ENCODE measurements at places on chromosomes 4 and X. TPM values are rescaled to one million over a fixed set of nuclear protein-coding genes. Genes with fewer than 3 reads are reported as not detected.

ARMCX2 gene
- 1.1 TPM for polyA plus RNA-seq

CYLC1 gene
- polyA plus RNA-seq: not detected

HPGDS gene
- polyA plus RNA-seq: not detected

DNA sequence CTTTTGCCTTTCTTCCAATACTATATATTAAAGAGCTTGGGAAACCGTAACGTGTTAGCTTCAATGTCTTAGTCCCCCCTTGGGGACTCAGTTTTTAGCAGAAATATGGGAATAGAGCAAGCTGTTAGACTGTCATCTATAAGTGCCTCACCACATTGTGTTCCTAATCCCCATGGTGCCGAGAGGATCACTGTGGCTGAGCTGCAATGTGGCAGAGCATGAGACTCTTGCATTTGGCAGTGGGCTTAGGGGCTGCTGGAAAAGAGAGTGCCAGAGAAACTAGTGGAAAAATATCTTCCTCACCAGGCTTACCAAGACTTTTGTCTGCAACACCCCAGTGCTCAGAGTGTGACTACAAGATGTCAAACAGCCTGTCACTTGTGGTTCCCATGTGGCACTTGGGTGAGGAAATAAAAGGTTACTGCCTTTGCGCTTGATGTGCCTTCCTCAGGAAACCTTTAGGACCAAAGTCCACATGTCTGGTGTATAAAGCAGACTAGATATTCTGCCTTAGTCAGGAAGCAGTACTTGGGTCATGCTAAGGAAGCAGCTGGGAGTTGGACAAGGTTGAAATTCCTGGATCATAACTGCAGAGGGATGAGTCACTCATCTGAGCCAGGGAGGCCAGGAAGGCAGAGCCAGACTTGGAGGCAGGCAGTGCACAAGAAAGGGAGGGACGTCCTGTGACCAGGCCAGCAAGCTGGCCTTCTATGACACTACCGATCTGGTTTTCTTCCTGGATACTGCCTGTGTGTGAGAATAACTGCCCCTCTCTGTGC lies 9.7 kb upstream of the MAGEA4 start:
- DNase-seq: no peak

DNA sequence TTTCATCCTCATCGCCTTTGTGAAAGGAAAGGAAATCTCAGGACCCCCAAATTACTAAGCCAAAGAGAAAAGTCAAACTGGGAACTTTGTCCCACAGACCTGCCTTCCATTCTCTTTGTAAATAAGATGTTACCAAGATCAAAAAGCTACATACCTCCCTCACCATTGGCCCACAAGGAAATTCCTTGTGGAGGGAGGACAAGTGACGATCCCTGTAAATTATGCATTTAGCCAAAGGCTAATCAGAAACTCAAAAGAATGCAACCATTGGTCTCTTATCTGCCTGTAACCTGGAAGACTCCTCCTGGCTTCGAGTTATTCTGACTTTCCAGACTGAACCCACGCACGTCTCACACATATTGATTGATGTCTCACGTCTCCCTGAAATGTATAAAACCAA lies 70.3 kb downstream of the SHOX start:
- no peak for DNase-seq

- DNase-seq: no peak
These were observed 119.1 kb upstream of the ETNPPL start for GRCh38 chr4:108881986-108882385.

GRCh38 chrX:68988865-68989264 lies 160.0 kb downstream of the EFNB1 start:
- no peak for DNase-seq

- no peak for DNase-seq
These were observed 131.4 kb upstream of the NAP1L5 start for GRCh38 chr4:88828842-88829571.

DNA sequence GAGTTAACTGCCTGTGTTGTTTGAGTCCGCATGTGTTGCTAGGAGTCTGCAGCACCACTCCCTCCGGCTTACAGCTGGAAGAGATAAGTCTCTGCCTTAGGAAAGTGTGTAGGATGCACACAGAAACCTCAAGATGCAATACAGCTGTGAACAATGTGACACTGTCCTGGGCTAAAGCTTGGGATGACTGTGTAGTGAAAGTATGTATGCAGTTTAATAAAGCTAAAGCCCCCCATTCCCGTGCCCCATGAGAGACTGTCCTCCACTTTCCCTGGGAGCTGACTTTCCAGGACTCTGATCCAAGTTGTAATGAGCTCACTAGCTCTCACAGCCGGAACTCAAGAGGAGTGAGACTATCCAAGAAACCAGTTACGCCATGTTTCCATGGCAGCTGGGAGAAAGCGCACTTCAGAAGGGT lies 156.6 kb upstream of the FTHL17 start:
- no peak for DNase-seq

GRCh38 chrX:106247162-106247561 lies 79.1 kb downstream of the PWWP3B start:
- no peak for DNase-seq
